ENCODE measurements at places on chromosomes 16 and 17.

DNA sequence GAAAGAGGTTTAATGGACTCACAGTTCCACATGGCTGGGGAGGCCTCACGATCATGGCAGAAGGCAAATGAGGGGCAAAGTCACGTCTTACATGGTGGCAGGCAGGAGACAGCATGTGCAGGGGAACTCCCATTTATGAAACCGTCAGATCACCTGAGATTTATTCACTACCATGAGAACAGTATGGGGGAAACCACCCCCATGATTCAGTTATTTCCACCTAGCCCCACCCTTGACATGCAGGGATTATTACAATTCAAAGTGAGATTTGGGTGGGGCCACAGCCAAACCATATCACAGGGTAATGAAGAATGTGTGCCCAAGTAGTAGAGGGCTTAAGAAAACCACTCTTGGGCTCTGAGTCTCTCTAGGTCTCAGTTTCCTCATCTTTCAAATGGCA lies 85.1 kb downstream of the PRKCB start:
- no peak for DNase-seq

- DNase-seq = no peak
These were observed 6.4 kb downstream of the ZNF764 start for GRCh38 chr16:30551781-30552180.

- DNase-seq = no peak
These were observed 1.4 kb downstream of the FKBP10 start for GRCh38 chr17:41814195-41814594.

- DNase-seq = no peak
These were observed 122.0 kb downstream of the BANP start for GRCh38 chr16:88073201-88073721.

DNA sequence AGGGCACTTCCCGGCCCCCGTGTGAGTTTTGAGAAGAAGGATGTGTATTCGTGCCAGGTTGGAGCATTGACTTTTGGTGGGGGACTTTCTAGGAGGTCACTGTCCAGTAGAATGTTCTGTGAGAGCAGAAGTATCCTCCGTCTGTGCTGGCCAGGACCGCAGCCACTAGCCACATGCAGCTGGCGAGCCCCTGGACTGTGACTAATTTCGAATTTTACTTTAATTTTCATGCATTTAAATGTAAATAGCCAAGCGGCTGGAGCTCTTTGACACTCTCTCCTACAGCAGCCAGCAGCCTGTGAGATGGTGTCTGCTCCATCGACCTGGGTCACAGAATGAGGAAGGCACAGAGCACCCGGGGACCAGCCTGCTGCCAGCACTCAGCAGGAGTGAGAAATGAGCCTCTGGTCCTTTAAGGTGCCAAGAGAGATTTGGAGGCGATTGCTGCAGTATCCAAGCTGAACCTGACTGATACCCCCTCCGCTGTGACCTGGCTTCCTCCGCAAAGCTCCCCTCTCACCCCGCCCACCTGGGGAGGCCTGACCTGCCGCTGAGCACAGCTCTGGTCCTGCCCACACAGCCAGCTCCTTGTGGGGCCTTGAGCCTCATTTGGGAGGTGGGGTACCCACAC lies 7.8 kb downstream of the ATP2A3 start:
- DNase-seq = no peak

- peak; percentile 74 for DNase-seq
These were observed 21.2 kb upstream of the MTSS2 start for GRCh38 chr16:70706948-70707465.

DNA sequence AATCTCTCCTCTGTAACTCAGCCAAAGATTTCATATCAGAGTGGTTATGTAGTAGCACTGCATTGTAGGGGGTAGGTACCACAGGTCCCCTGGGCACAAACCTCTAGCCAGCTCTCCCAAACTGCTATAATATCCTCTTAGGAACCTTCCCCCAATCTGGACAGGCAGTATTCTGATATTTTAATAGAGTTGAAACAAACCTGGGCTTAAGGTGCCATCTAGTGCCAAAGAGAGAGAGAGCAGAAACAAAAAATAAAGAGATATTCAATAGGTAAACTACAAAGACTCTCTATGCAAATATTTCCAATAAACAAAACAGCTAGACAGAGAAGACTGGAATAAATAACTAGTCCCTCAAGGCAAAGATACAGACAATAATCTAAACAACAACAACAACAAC lies 1070.0 kb downstream of the CDH11 start:
- no peak for DNase-seq

- no peak for DNase-seq
These were observed 6.7 kb upstream of the KRT31 start for GRCh38 chr17:41404024-41404671.

DNA sequence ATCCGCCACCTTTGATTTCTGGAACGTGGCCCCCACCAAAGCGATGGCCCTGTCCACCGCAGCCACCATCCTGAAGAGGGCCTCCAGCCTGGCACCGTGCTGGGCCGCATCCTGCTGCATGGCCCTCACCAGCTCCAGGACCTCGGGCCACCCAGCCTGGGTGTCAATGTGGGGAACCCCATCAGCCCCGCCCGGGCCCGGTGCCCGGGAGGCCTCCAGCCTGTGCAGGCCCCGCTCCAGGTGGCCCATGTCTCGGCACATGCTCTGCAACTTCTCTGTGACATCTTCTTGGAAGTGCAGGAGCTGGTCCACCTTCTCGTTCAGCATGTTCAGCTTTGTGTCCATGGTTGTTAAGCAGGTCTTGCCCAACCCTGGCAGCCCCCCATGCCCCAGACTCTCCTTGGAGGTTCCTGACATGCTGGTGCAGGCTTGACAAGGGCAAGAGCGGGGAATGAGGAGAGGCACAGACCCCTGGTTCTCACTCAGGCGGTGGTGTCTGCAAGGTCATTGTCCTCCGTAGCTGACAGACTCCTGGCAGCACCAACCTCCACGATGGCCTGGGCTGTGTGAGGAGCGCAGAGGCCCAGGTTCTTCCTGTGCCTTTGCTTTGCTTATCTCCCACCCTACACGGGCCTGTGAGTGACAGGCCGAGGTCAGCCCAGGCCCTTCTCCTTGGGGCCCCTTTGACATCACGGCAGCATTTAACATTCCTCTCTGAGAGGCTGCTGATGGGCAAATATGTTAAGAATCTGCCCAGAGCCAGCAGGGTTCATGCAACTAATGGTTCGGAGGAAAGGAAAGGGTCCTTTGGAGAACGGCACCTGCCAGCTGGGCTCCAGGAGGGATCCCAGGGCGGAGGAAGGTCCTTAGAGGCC lies at the start of gene MYLK3:
Gene MYLK3 (minus strand): TSS at position 568 of the 875 bp plus-strand sequence. CDS start 151 bp downstream, at position 417.
- DNase-seq = no peak

DNA sequence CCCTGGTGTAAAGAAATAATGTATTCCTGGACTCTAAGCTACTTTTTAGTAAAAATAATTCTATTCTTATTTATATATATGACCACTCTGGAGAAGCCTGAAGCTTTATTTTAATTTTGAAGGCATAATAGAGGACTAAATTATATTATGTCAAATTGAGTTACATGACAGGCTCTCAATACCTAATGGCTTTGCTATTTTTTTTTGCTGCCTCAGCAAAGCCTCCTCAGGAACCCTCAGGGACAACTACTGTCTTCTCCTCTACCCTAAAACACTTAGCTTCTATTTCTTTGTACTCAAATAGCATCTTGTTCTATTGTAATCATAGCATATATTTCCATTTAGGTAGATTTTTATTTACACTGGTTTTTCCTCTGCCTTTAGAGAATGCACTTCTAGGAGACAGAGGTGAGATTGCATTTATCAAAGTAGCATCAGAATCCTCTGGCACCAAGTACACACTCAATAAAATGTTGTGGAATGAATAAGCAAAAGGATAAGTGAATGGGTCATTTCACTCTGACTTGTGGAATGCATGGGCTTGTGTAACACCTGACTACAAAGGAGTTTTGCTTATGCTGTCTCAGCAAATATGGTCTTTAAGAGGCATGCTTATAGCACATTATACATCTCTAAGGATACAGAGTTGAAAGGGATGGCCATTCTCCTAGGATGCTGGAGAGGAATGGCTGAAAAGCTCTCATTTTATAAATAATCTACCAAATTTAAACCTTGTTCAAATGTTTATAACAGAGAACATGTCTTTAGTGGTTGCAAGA lies 605.2 kb downstream of the KCNJ2 start:
- DNase-seq = no peak

- no peak for DNase-seq
These were observed 240.0 kb downstream of the C16orf95 start for GRCh38 chr16:87076950-87077749.

GRCh38 chr16:23343643-23344612 lies 41.8 kb downstream of the SCNN1B start:
- DNase-seq = no peak

DNA sequence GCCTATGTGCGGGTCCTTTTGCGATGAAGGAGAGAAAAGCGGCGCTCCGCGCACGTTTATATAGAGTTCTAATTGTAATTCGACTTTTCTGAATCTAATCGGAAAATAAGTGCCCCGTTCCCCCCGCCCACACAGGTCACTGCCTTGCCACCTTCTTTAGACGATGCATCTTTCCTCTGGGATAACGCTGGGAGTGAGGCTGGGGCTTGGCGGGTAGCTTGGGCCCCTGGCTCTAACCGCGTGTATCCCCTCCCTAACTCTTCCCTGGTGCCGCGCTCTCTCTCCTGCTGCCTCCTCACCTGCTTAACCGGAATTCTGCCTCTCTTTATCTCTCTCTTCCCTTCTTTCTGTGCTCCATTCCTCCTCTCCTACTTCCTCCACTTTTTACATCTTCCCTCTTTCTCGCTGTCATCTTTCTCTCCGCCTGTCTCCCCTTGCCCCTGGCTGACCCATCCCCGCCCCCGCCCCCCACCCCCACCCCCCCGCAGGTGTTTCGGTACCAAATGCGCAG lies 2.6 kb downstream of the LHX1 start:
- DNase-seq = no peak

DNA sequence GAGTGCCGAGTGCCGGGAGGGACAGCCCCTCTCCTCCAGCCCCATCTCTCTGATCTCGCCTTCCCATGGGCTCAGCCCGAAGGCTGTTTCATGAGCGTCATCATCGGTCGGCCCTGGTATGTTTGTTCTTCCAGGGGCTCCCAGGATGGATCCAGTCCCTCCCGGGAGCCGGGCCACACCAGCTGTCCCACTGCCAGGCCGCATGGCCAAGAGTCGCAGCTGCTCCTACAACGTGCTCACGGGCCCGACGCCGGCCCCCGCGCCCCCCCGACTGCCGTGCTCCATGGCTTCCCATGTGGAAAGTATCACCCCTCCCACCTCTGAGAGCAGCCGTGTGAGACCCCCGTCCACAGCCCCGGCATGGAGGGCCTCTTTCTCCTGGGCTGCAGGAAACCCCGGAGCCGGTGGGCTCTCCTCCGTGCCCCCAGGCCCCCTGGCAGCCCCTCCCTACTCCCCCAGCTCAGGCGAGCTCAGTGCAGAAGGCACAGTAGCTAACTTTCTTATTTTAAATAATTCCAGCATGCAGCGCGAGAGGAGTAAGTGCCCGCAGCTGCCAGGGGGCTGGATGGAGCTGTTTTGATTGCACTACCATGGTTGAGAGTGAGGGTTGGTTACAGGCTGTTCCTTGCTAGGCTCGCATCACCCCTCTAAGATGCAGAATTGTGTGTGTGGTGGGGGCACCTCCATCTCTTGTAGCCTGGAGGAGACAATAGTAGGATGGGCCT lies 26.6 kb upstream of the GSE1 start:
- DNase-seq = peak; percentile 61

DNA sequence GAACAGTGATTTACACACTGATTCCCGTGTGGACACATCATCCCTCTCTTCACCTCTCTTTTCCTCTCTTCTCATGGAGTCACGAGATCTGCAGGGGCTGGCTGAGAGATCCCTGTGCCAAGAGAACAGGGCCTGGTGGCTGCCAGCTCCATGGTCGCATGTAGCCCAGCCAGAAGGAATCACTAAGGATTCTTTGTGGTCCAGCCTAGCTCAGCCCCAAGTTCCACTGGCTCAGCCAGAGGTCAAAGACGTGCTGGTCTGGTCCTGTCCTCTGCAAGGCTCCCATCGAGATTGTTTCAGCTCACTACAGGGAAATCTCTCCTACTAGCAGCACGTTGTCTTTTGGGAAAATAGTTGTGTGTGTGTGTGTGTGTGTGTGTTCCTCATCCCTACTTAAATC lies 66.4 kb downstream of the NDEL1 start:
- DNase-seq = no peak

GRCh38 chr17:55321427-55322060 lies 56.8 kb downstream of the HLF start:
- no peak for DNase-seq

- no peak for DNase-seq
These were observed 33.6 kb downstream of the BAIAP2 start for GRCh38 chr17:81068411-81069134.

GRCh38 chr17:41617698-41618097 lies 5.1 kb upstream of the KRT16 start:
- no peak for DNase-seq

DNA sequence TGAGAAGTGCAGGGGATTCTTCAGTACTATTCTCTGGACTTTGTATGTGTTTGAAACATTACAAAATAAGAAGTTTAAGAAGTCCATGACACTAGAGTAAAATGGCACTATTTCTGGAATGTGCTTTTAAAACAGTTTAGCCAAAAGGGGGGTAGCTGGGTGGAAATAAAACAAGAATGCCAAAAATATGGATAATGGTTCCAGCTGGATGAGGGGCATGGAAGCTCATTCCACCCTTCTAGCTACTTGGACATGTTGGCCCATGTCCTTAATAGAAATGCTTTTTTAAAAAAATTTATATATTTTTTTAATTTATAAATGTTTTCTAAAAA lies 13.1 kb downstream of the ZC3H7A start:
- no peak for DNase-seq

GRCh38 chr16:3945751-3946603 lies 65.5 kb upstream of the CREBBP start:
- DNase-seq = no peak

DNA sequence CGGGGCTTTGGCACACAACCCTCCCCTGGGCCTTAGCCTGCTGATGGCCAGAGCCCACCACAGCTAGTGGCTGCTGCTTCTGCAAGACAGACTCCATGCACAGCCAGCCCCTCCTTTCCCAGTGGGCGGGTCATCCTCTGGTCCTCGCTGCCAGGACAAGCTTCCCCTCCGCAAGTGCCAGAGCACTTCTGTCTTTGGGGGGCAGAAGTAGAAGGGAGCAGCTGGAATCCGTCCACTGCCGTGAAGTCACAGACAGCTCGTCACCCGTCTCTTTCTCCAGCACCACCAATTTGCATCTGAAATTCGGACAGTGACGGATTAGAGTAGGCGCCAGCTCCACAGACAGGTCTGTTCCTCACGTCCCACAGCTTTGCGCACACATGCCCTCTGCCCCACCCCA lies 31.3 kb upstream of the NAT9 start:
- DNase-seq = no peak

GRCh38 chr16:86578061-86578599 lies at the start of gene FOXL1:
TSS of gene FOXL1 (plus strand) at chr16:86578549. CDS start at chr16:86578724, 175 bp downstream.
- no peak for DNase-seq

- DNase-seq = no peak
These were observed 14.3 kb upstream of the SLC35B1 start for GRCh38 chr17:49722066-49722465.

All from ureter (tissue), 1 donor.